ENCODE measurements at places on chromosomes 4 and X. TPM values are rescaled to one million over a fixed set of nuclear protein-coding genes. Genes with fewer than 3 reads are reported as not detected.
A peak's percentile ranks its signal among the peaks of the same experiment; 100 is the strongest.

Gene MAOB
- 3.6 TPM for total RNA-seq

Gene CLCN5
- 9.1 TPM for total RNA-seq

Gene SLC16A2
- total RNA-seq, result 0.70 TPM

DNA sequence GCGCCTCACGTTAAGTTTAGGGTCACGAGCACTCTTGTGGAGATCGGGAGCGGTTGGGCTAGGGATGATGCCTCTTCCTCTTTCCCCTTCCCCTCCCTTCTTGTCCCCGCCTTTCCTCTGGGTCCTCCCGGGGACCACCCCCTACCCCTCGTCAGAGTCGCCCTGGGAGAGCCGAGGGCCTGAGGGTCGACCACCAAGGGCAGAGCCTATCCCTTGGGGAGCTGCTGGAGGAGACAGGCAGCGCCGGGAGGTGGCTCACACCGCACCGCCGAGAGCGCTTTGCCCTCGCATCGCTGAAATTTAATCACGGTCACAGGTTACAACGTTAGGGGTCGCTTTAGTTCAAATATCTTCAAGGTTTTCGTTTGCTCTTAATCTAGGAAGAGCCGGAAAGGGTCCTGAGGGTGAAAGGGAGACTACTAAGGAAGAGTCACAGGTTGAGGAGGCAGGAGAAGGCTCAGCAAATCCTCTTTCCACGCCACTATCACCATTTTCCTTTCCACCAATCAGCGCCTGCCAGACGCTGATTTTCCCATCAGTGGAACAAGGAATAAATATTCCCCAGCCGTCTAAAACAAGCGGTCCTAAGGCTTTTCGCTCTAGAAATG lies 528 bp upstream of the SNCA start:
- DNase-seq, result peak; percentile 16

- DNase-seq, result no peak
Observed at GRCh38 chrX:148537556-148538182, 37.3 kb downstream of the AFF2 start.

- DNase-seq, result no peak
Observed at GRCh38 chrX:97858592-97858991, 974.9 kb downstream of the RPA4 start.

All from left colon (tissue), 2 donors.